ENCODE measurements at places on chromosomes 12 and 14. TPM values are rescaled to one million over a fixed set of nuclear protein-coding genes. Genes with fewer than 3 reads are reported as not detected.

GRCh38 chr12:122048151-122048550, 26.5 kb downstream of the BCL7A start:
- DNase-seq = no peak

TMPRSS12 gene
- not detected for total RNA-seq

- DNase-seq = no peak
These were observed 598.8 kb downstream of the SLC16A7 start for GRCh38 chr12:60194678-60195077.

GRCh38 chr12:5051334-5051733, 7.7 kb downstream of the KCNA5 start:
- no peak for DNase-seq

DNA sequence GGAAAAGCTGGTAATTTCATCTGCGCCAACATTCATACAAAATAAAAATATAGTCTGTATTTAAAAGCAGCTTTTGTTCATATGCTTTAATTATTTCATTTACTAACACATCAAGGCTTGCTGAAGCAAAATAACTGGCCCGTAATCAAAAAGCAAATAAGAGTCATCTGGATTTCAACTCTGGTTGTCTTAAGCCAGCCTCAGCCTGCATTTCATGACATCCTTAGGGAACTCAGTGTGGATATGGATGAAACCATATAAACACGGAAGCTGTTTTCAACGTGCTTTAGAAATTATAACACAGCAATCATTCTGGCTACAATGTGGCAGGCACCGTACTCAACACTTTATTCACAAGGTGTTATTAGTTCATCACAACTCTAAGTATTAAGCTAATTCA, 852 bp downstream of the COX16 start:
- DNase-seq = no peak

- DNase-seq = no peak
These were observed 105.4 kb downstream of the FBXL14 start for GRCh38 chr12:1488908-1489381.

DNA sequence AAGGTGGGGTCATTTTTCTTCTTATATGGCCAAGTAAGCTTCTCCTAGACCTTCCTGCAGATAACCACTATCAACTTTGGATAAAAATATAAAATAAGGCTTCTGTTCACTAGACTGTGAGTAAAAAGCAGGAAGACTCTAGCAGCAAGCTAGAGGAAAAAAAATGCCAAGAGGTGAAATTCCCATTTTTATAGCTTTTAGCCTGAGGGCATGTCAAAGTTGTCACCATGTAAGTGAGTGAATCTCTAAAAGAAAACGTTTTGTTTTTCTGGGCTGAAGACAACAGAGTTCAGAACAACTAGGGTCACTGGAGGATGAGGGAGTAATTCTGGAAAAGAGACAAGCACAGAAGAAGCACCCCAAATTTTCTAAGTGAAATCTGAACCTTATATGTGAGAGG, 143.9 kb upstream of the DIO3 start:
- DNase-seq = no peak

ATG14 gene
- 6.9 TPM for total RNA-seq
